Esophagus mucosa (tissue), 1 donor: ENCODE measurements at places on chromosomes 2 and 18. TPM values are rescaled to one million over a fixed set of nuclear protein-coding genes. Genes with fewer than 3 reads are reported as not detected.

Gene TTLL4
- total RNA-seq = 14.0 TPM

GRCh38 chr2:74671479-74671878 is 17.4 kb downstream of the SEMA4F start:
- no peak for ATAC-seq

DNA sequence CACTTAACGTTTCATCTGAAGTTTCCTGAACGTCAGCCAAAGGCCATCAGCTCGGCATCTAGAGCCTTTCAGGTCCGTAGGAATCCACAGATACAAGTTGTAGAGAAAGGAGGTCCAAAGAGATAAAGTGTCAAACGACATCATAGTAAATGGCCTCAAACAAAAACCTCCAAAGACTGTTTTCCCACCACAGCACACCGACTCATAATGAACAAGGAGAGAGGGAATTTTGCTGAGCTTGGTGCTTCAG is 150.3 kb downstream of the PXDN start:
- no peak for ATAC-seq

DNA sequence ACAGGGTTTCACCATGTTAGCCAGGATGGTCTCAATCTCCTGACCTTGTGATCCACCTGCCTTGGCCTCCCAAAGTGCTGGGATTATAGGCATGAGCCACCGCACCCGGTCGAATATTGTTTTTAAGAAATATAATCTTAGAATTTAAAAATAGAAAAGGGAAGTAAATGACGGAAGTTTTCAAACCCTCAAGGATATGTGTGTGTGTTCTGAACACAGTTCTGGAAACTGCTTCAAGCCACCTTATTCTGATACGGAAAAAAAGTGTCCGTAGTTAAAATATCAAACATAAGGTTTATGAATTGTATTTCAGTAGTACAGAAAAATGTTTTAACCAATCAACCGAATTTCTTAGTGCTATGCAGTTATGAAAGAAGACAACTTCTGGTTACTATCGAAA is 115.9 kb downstream of the UPP2 start:
- no peak for ATAC-seq

DNA sequence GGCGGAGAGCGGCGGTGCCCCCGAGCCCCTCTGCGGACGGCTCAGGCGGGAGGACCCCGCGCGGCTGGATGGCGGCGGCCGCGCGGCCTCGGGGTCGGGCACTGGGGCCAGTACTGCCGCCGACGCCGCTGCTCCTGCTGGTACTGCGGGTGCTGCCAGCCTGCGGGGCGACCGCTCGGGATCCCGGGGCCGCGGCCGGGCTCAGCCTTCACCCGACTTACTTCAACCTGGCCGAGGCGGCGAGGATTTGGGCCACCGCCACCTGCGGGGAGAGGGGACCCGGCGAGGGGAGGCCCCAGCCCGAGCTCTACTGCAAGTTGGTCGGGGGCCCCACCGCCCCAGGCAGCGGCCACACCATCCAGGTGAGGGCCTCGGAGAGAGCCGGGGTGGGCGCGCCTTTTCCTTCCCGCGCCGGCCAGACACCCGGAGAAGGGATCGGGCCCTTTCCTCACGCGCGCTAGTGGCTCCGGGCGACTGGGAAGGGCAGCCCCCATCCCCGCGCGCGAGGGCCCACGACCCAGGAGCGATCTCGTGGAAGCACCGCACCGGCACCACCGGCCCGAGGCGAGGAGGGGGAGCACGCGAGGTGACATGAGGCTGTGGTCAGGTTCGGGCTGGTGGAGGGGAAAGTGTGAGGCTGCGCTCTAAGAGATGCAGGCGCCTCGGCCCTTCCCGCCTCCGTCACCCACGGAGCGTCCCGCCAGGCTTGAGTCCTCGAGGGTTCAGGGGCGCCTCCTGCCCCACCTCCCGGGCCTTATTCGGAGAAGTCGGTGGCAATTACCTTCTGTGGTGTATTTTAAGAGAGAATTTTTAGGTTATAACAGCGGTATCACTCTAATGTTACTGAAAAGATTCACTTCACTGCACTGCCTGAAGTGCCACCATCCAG is 607 bp downstream of the LAMA3 start:
- ATAC-seq = peak; percentile 32

Gene EPB41L3
- 16.3 TPM for total RNA-seq

DNA sequence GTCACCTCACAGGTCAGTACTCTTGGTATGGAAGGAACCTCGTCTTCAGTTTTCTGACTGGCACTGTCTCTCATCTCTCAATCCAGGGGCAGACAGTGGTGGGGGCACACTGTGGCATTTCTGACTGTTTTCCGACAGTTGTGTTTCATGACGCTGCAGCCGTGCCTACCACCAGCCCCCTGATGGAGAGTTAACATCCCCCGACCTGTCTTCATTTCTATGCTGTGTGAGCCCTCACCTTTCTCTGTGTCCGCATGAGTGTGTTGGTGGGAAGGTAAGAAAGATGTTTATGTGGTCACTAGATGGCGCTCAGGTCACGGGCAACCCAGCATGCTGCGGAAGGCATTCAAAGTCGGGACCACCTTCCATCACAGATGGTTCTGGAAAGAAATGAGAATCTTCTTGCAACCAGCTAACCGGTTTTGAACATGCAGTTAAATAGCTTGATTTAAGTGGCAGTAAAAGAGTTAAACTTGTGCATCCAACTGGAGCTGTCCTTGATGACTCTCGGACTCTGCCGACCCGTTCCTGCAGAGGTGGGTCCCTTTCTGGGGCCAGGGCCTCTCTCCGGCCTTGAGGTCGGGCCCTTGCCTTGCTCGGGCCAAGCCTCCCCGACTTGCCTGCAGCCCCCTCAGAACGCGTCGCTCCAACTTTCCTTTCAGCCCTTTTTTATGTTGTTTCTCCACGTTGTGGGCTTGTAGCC is 92.4 kb downstream of the DYSF start:
- peak; percentile 65 for ATAC-seq

- peak; percentile 93 for ATAC-seq
Measured at GRCh38 chr2:238005528-238005927, 38.7 kb downstream of the UBE2F start.

DNA sequence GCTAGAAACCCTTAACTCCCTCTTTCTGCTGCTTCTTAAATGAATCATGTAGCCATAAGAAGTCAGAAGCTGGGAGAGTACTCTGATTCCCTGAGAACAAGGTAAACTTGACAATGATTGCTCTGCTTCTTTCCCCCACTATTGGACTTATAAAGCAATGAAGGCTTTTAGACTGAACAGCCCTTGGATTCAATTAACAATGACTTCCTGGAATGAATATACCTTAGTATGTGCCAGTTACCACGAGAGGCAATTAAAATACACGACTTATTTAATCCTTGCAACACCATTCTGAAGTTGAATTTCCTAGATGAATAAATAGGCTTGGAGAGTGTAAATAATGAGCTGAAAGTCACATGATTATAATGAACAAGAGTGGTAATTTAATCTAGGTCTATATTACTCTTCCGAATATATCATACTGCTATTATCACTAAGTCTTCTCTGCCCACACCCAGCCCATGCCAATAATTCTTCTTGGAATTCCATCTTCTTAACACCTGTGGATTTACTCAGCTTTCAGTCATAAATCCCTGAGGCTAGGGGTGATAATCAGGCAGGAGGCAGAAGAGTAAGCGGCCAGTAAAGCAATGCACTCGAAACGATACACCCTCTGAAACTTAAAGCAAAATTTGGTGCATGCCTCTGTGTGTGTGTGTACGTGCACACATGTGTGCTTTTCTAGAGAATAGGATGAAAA is 170.2 kb downstream of the ATAD2B start:
- no peak for ATAC-seq

GRCh38 chr18:45590036-45590886 is 25.0 kb upstream of the SLC14A2 start:
- no peak for ATAC-seq

- ATAC-seq = no peak
Measured at GRCh38 chr2:241321886-241322285, 6.2 kb downstream of the SEPTIN2 start.

- ATAC-seq = no peak
Measured at GRCh38 chr18:48719388-48719787, 180.6 kb downstream of the CTIF start.

Gene RFTN2
- 1.5 TPM for total RNA-seq

GRCh38 chr2:96553176-96553956 is 16.8 kb downstream of the ARID5A start:
- ATAC-seq = no peak

GRCh38 chr2:188773075-188773474 is 201.1 kb upstream of the COL3A1 start:
- ATAC-seq = peak; percentile 59

DNA sequence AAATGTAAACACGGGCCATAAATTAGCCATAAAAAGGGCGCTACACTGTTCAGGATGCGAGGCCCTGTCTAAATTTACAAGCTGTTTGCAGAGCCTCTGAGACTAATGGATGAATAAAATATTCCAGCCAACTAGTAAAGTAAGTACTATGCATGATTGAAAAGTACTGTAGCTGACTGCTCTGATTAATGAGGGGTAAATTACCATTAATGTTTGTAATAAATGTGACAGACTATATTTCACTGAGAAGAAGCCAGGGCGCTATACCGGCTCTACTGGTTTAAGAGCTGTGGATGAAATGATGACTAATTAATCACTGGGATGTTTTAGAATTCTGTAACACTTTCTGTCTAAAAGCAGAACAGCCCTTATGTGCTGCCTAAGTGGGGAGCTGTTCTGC is 54.3 kb upstream of the RGPD4 start:
- peak; percentile 97 for ATAC-seq

DNA sequence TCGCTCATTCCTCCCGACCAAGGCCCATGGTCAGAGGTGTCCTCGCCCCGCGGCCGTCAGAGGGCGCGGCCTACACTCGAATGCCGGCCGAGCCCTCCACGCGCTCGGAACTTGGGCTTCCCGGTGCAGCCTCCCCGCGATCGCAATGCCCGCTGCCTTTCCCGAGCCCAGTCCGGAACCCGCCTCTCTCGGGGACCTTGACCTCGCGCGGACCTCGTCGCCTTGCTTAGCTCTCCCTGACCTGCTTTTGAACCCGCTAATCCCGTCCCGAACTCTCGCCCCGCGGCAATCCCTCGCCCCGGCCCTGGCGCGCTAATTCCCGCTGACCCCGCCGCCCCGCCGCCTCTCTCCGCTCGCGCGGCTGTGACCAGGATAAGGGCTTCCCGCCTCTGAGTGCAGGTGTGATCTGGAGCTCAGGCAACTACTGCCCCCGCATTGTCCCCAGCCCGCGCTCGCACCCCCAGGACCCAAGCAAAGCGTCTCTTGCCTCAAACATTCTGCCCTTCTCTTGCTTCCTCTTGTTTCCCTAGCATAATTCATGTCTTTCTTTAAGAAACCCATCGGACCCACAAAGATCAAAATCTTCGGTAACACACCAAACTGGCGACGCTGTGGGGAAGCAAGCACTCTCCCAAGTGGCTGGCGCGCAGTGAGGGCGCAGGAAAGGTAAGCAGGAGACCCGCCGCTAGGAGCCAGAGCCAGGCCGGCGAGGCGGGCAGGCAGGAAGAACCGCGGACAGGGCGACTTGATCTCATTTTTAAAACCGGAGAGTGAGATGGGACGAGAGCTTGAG is 46.6 kb upstream of the ATP6V1B1 start:
- no peak for ATAC-seq

GRCh38 chr2:238790833-238791230 is 57.1 kb upstream of the TWIST2 start:
- ATAC-seq = no peak

Gene SERPINB2
- total RNA-seq = 139 TPM
